LNCaP clone FGC (cell line): ENCODE measurements at places on chromosomes 11 and 22.

- no peak for DNase-seq
These were observed 16.3 kb downstream of the CHRDL2 start for GRCh38 chr11:74714904-74715303.

GRCh38 chr22:47446331-47446730 is 683.9 kb downstream of the TBC1D22A start:
- no peak for DNase-seq

GRCh38 chr22:38461057-38461413 is 6.0 kb upstream of the KCNJ4 start:
- DNase-seq: no peak

DNA sequence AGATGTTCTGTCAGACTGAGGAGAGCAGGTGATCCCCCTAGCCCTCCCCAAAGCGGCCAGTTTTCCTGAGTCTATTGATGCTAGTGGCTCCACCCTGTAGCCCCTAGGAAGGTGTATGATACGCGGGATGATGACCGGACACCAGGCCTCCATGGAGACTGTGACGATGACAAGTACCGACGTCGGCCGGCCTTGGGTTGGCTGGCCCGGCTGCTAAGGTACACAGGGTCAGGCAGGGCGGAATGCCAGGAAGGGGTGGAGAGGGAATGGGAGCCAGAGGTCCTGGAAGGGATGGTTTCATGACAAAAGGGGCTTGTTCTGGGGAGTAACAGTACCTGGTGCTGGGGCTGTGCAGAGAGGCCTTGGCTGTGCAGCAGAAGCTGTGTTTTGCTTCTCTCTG is 3.2 kb downstream of the ZFPL1 start:
- no peak for DNase-seq

DNA sequence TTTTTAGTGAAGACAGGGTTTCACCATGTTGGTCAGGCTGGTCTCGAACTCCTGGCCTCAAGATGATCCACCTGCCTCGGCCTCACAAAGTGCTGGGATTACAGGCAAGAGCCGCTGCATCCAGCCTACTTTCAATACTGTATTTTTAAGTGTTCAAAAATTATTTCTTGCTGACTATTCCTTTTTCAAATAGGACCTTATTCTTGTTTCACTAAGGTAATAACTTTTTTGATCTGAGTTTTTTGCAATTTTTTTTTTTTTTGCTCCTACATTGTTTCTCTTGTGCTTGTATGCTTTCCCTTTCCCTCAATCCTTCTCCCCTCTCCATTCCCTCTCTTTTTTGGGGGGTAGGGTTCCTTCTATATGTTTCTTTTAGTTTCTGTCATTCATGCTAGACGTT is 73.1 kb downstream of the FAM168A start:
- no peak for DNase-seq

DNA sequence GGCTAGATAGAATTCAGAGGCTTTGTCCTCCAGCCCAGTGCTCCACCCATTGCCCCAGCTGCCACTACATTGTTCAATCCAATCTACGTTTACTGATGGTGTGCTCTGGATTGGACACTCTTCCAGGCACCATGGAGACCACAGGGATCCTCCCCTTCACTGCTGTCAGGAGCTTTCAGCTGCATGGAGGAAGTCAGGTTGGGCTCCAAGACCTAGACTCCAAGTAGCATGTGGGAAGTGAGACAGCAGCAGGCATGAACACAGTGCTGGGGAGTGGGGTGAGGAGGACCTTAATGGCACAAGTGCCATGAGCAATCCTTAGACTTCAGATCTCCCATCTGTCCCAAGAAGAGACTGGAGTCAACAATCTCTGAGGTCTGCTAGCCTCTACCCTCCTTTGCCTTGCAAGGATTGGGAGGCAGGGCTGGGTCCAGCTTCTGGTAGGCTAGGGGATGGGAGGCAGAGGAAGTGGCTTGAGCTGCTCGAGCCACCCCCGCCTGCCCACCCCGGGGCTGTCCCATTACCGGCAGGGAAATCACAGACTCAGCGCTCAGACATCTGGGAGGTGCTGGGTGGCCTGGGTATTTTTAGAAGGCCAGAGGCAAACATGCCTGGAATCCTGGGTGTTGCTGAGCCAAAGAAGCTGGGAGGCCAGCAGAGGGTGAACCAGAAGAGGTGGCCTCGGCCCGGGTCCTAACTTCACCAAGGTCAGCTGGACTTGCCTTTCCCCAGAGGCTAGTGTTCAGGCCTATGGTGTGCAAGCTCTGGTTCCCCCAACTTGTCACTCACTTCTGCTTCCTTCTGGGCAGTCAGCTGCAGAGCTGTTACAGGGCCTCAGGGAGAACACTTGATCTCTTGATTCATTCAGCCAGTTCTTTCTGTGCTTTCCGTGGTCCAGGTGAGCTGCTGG is 15.2 kb upstream of the FCHSD2 start:
- no peak for DNase-seq

DNA sequence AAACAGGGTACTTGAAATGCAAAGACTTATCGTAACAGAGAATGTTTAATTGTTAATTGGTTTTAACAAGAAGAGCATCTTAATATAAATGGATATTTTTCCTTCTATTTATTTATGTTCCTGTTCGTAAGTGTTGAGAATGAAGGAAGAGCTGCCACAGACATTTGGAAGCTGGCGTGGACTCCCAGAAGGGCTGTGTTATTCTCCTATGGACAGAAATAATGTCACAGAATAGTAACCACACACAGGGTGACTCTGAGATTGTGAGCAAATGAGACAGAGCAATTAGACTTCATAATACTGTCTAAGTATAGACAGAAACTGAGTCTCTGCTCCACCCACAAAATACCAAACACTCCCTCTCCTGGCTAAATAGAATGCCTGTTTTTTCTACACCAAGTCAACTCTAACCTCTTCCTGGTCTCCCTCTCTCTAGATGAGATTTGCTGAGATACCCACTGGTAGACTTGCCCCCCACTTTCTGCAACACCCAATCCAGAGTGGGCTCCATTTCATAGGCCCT is 6.1 kb downstream of the APOL3 start:
- no peak for DNase-seq
